Hematopoietic multipotent progenitor cell treated with erythropoietin and hydrocortisone succinate and interleukin-3 and kit ligand, for 4 days (in vitro differentiated cells): ENCODE measurements at places on chromosomes 3 and 15.

DNA sequence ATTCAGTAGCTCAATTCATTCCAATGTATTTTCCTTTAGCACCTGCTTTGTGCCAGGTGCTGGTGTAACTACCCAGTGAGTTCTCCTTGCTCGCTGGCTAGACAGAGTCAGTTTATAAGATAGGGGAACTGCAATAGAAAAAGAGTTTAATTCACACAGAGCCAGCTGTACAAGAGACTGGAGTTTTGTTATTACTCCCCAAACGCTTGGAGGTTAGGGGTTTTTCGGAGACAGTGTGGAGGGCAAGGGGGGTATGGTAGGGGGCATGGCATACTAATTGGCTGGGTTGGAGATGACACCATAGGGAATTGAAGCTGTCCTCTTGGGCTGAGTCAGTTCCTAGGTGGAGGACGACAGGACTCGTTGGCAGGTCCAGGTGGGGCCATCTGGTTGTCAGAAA is 5.4 kb upstream of the CFAP91 start:
- no peak for DNase-seq

DNA sequence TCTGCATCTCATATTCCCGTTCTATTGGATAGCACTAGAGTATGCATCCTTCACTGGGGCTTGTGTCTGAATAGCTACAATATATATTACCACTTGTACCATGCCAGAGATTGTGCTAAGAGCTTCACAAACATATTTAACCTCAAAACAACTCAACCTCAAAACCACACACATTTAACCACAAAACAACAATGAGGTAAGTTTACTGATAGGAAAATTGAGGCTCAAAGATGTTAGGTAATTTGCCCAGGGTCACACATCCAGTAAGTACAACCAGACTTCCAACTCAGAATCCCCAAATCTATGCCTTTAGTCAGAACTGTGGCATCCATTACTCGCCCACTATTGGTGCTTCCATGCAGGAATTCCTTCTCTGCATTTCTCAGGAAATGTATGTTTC is 220.0 kb downstream of the FAM43A start:
- DNase-seq = peak; percentile 14

- no peak for DNase-seq
Observed at GRCh38 chr3:149523512-149524299, 49.2 kb downstream of the TM4SF4 start.

DNA sequence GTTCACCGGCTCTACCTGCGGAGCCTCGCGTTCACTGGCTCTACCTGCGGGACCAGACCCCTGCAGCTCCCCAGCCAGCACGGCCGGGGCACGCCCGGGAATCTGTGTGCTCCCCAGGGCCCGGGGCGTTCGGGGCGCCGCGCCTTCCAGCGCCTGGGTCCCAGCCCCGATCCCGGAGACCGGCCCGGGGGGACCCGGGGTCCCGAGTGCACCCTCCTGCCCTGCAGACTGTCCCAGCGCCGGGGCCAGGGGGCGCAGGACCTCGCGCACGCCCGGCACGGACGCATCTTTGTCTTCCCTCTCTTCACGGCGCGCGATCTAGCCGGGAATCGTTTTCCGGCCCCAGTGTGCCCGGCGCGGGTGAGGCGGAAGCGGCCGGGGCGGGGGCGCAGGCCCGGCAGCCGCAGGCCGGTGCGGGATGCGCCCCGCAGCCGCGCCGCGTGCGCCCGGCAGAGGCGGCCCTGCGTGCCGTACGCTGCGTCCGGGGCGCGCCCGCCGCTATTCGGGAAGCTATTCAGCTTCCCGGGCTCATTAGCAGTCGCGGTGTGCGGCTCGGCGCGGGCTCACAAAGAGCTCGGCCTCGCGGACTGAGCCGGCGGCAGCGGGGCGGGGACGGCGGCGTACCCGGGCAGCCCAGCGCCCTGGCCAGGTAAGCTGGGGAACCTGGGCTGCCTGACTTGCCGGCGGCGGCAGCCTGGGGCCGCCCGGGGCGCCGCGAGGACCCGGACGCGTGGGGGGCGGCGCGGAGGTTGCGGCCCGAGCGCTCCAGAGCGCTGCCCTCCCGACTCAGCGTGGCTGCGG is at the start of gene APBA2:
TSS of gene APBA2 (plus strand) at position 345 of the 801 bp plus-strand sequence. CDS start 167,911 bp downstream, outside the sequence.
- DNase-seq = peak; percentile 73

- no peak for DNase-seq
Observed at GRCh38 chr3:54515441-54516213, 393.3 kb downstream of the CACNA2D3 start.

DNA sequence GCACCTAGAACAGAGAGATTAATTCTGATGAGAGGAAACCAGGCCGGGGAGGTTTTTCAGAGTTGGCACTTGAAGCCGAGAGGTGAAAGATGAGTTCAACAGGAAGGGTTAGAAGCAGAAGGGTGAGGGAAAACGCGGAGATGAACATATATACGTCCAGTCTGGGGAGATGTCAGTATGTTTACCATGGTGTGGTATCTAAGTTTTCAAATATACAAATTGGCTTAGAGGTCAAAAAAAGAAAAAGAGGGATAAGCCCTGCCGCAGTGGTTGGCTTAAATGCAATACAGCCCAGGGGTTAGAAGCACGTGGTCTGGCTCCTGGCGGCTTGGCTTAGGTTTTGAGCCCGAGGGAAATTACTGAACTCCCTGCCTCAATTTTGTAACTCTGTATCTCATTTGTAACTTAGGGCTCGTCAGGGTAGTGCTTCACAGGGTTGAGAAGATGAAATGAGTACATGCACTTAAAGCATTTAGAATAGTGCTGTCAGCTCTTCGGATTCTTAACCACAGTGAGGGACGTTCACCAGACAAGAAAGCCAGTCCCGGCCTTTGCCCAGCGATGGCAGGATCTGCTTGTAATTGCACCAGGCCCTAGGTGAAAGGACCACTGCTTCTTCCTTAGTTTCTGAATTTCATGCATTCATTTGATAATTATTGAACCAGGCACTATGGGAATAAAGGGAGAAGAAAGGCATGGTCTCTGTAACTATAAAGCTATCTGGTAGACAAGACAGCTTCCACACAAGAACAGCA is 6.4 kb downstream of the HES1 start:
- peak; percentile 19 for DNase-seq

DNA sequence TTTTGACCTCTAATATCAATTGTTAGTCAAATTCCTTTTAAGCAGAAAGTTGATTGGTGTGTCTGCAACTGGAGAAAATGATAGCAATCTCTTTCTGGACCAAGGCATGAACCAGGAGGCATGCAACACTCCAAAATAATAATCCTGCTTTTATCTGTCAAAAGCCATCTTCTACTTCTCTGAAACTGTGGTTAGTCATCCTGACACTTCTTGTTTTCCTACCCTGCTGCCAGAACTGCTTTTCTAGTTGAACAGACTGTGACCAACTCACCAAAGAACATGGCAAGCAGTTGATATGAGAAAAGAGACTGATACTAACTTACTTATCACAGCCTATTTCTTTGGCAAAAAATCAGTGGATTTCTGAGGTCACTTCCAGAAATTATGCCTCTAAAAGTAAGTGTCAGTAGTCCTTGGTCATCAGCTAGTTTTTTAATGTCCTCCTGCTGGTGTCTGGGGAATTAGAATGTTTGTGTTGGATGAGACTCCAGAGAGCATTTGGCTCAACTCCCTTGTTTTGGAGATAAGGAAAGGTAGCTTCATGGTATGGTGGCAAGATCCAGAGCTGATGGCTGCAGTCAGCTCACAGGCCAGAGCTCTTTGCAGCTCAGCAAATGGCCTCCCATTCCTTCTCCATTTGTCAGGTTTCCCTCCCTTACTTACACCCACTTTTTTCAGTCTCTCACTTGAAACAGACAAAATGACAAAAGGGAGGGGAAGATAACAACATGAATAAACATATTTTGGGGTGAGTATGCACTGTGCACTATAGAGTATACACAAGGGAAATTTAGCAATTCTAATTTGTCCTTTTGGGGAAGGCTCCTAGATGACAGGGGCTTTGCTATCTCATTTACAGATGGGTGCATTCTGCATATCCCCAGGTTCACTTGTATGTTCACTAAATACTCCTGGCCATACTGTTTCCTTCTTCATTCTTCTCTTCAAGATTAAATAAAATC is 7.0 kb downstream of the CRYGS start:
- DNase-seq = peak; percentile 53
